Heart right ventricle (tissue), 16 donors: ENCODE measurements at places on chromosomes 5 and 9. TPM values are rescaled to one million over a fixed set of nuclear protein-coding genes. Genes with fewer than 3 reads are reported as not detected.

- H3K27ac ChIP-seq, result no peak overlapping the region
- no peak overlapping the region for H3K4me3 ChIP-seq
- DNase-seq, result peak; percentile 35
- no peaks in the 10 kb centered on the region for H3K36me3 ChIP-seq
- H3K4me1 ChIP-seq, result no peaks in the 10 kb centered on the region
- H3K27me3 ChIP-seq, result no peaks in the 10 kb centered on the region
Measured at GRCh38 chr9:16039218-16039987, 486.6 kb downstream of the CCDC171 start.

Gene FOXE1
- not detected for total RNA-seq

Gene BRD3OS
- 5.7 TPM for total RNA-seq

Gene PCDHA2
- not detected for total RNA-seq

Gene AGXT2
- total RNA-seq, result not detected
